ENCODE measurements at places on chromosomes 7 and 10. TPM values are rescaled to one million over a fixed set of nuclear protein-coding genes. Genes with fewer than 3 reads are reported as not detected.

Gene PRSS2
- total RNA-seq = not detected

Gene NYAP1
- 1.4 TPM for total RNA-seq

Gene SP4
- total RNA-seq = 4.5 TPM

Gene FAM25C
- total RNA-seq = not detected

Gene SPDYE16
- total RNA-seq = not detected
